Pancreas (tissue), 10 donors: ENCODE measurements at places on chromosomes 7 and 10.

GRCh38 chr7:70525991-70526390, 606.0 kb upstream of the GALNT17 start:
- no peak for DNase-seq

DNA sequence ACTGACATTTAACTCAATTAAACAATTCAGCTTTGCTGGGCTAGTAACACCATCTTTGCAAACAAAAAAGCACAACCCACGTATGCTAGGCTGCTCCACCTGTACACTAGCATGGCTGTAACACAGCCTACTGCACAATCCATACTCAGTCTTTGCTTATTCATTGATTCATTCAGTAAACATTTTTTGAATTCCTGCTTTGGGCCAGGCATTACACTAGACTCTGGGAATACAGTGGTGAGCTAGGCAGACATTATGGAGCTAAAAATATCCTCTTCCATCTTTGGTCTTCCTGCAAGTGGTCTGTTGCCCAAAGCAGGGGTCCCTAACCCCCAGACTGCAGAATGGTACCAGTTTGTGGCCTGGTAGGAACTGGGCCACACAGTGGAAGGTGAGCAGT, 9.9 kb downstream of the CNNM1 start:
- no peak for DNase-seq

DNA sequence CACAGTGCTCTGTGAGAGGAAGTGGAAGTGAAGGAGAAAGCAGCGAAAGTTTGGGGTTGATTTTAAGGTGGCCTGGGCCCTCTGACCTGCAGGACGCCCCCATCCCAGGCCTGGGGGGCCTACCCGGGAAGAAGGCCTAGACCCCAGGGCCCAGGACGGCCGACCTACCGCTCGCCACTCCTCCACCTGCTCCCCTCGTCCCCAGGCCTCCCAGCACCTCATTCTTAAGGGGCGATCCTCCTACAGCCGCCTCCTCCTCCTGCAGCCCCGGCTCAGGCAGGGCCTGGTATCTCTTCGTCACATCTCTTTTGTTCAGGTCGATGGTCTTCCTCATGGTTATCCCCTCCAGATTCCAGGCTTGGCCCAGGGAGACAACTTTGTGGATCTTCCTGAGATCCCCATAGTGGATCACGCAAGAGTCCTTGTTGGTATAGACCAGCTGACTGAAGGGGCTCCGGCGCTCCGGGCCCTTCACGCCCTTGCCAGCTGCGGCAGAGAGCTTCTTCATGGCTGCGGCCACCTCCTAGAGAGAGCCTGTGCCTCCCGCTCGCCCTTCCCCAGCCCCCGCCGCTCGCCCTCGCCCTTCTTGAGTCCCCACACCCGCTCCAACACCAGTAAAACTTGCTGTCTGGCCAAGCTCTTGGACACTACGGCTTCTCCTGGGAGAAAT, 117.5 kb downstream of the OR13A1 start:
- DNase-seq: peak; percentile 53

DNA sequence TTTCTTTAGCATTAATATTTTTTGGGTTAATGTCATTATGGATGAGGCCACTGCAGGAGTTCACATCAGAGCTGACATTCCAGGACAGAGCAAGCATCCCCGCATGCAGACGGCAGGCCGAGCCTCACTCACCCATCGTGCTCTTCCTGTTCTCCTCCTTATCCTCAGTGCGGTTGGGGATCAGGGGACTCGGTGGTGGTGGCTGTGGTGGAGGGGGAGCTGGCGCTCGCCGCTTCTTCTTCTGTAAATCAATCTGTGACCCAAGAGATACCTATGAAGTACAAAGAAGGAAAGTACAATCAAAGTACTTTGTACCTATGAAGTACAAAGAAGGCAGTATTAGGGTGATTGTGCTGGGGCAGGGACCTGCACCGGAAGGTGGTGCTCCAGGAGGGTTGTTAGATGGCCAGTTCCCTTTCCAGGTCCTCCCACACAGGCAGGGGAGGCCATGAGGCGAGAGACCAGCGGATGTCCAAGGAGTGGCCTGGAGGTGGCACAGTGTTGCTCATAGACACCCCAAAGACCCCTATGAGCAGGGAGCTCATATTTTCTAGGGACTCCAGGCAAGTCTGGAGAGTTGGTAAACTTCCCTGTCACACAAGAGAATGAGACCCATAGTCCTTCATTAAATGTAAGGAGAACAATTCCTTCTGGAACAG, 231.4 kb downstream of the COBL start:
- DNase-seq: no peak

- DNase-seq: no peak
These were observed 415.1 kb upstream of the FZD8 start for GRCh38 chr10:36057180-36057579.

GRCh38 chr7:69728304-69728703, 130.0 kb downstream of the AUTS2 start:
- DNase-seq: no peak
